ENCODE measurements at places on chromosomes 1 and 21.

GRCh38 chr1:26786437-26787380, 1.0 kb upstream of the PIGV start:
- no peak for DNase-seq

DNA sequence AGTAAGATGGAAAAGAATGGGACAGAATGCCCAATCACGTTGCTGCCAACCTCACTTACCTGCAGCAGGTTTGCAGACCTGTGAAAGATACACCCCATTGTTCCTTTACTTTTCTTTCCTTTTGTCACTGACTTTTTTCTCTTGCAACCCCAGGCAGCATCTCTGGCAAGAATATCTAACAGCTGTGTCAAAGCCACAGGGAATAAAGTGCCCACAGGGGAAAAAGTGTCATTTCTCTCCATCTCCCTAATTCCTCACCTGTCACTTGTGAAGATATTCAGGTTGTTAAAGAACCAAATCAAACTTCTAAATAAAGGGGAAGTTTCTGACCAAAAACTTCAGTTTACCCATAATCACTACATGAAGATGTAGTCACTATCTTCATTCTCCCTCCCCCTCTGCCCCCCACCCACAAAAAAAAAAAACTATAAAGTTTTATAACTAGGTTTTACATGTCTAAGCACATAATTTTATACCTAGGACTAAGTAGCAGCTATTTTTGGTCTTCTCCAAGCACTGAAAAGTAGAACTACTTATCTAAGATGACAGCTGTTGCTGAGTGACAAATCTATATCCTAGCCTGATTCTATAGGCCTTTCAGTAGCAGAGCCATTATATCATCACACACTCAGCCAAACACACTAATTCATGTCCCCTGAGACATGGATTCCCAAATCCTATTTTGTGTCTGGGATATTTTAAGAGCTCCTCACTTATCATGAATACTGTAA, 54.9 kb downstream of the TBX15 start:
- no peak for DNase-seq

DNA sequence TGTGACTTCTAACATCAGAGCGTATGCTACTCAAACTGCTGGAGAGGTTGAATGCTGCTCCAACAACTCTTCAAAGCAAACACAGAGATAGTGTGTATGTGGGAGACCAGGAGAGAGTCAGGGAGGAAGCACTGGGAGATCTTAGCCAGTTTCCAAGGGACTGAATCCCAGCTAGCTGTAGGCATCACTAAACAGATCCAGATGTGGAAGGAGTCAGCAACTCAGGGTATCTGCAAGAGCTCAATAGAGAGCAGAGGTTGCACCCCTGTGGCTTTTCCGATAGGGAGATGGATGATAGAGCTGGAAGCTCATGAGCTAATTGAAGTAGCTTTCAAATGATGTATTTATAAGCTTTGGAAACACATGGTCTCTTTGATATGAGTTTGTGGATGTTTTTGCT, 168.9 kb upstream of the HOOK1 start:
- no peak for DNase-seq

GRCh38 chr1:210292231-210292871, 36.4 kb upstream of the HHAT start:
- DNase-seq = no peak

DNA sequence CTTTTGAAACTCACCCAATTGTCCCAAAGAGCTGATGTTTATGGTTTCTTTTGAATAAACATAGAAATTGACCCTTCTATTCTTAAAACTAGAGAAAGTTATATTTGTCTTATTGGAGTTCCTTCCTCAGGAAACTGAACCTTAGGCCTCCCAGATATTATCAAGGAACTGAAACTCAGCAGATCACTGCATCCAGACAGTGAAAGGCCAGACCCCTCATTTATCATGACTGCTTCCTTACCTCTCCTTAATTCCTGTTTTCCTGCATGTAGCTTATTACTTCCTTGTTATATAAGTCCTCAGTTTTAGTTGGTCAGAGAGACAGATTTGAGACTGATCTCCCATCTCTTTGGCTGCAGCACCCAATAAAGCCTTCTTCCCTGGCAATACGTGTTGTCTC, 27.5 kb downstream of the SLC22A15 start:
- DNase-seq = no peak

DNA sequence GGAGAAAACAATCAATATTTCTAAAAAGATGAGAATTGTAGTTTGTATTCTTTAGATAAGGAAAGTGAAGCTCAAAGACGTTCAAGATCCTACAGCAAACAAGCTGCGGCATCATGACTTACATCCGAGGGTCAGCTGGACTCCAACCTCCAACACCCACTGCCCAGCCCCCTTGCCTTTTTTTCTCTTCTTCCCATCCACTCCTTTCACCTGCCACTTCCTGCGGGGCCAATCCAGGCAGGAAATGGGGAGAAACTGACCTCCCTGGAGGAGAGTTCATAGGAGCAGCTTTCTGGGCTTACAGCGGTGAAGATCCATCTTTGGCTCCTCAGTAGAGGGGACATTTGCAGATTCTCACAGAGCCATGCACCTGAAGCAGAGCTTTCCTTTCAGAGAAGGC, 361.5 kb downstream of the PTPRU start:
- no peak for DNase-seq

DNA sequence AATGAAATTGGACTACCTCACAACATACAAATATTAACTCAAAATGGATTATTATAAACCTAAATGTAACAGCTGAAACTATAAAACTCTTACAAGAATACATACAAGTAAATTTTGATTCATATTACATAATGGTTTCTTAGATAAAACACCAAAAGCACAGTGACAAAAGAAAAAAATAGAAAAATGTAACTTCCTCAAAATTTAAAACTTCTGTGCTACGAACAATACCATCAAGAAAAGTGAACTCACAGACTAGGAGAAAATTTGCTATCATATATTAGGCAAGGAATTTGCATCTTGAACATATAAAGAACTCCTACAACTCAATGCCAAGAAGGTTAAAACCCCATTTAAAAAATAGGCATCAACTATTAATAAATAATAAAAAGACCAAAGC, 31.2 kb downstream of the ANGPTL3 start:
- DNase-seq = no peak

DNA sequence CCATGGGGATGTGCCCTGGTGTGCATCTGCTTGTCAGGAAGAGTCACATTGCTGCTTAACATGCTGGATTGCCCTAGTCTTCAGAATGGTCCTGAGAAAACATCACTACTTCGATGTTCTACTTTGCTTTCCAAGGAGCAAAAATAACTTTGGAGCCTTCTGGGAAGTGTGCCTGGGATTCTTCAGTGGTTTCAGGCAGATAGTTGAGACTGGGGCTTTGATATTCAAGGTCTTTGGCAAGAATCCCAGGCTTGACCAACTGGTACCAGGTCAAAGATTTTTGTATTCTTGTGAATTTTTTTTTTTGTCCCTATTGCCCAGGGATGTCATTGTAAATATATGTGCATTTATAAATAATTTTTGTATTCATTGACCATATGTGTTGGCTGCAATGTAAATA, 51.4 kb downstream of the LRIG2 start:
- DNase-seq = no peak

GRCh38 chr1:32924881-32925344, 23.7 kb upstream of the TMEM54 start:
- no peak for DNase-seq

DNA sequence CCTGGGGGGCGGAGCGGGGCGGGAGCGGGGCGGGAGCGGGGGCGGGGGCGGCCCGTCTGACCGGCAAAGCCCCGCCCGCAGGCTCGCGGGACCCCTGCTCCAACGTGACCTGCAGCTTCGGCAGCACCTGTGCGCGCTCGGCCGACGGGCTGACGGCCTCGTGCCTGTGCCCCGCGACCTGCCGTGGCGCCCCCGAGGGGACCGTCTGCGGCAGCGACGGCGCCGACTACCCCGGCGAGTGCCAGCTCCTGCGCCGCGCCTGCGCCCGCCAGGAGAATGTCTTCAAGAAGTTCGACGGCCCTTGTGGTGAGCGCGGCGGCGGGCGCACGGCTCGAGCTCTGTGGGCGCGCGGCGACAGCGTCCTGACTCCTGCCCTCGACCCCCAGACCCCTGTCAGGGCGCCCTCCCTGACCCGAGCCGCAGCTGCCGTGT, 21.2 kb downstream of the AGRN start:
- no peak for DNase-seq

DNA sequence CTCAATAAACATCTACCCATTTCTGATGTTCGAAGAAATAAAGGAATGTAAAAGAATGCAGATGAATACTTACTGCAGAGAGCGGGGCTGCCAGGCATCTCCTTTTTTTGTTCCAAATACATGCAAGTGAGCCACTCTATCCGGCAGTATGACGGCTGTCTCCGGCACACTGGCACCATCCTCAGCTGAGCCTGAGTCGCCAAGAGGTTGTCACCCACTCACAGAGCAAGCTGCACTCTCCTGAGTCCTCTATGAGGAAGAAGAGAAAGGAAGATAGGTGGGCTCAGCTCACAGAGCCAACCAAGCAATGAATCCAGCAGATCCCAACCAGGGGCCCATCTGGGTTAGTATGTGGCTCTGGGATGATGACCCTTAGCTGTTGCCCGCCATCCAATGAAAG, 65.3 kb downstream of the CD46 start:
- no peak for DNase-seq

- DNase-seq = no peak
These were observed 7.9 kb downstream of the ZNF684 start for GRCh38 chr1:40539338-40539737.

DNA sequence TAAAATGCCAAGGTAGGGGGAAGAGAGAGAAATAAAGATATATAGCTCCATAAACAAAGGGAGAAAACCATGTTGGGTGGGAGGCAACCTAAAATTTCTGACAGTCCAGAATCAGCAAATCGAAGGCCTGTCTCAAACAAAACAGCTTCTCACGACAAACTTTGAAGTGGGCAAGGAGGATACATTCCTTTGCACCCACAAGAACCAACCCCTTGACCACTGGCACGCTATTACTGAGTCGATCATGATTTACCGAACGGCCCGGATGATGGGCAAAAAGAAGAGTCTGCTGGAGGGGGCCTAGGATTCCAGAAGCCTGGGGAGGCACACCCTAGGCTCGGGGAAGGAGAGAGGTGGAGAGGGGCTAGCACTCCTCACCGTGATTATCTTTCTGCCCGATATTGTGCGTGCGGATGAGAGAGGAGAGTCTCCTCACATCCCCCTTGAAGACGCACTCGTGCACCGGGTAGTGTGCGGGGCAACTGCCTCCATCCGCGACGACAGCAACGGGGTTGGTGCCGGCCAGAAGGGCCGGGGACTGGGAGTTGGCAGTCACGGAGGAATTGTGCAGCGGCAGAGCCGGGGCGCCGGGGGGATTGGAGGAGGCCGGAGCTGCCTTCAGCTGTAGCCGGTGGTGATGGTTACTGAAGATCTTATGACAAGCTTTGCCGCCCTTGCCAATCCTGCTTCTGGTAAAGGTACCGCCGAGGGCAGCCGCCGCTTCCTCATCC, 756 bp downstream of the ANKRD13C start:
- no peak for DNase-seq

- no peak for DNase-seq
These were observed 192.2 kb downstream of the AKT3 start for GRCh38 chr1:243657793-243658192.

GRCh38 chr21:25809013-25809412, 74.2 kb downstream of the GABPA start:
- no peak for DNase-seq

DNA sequence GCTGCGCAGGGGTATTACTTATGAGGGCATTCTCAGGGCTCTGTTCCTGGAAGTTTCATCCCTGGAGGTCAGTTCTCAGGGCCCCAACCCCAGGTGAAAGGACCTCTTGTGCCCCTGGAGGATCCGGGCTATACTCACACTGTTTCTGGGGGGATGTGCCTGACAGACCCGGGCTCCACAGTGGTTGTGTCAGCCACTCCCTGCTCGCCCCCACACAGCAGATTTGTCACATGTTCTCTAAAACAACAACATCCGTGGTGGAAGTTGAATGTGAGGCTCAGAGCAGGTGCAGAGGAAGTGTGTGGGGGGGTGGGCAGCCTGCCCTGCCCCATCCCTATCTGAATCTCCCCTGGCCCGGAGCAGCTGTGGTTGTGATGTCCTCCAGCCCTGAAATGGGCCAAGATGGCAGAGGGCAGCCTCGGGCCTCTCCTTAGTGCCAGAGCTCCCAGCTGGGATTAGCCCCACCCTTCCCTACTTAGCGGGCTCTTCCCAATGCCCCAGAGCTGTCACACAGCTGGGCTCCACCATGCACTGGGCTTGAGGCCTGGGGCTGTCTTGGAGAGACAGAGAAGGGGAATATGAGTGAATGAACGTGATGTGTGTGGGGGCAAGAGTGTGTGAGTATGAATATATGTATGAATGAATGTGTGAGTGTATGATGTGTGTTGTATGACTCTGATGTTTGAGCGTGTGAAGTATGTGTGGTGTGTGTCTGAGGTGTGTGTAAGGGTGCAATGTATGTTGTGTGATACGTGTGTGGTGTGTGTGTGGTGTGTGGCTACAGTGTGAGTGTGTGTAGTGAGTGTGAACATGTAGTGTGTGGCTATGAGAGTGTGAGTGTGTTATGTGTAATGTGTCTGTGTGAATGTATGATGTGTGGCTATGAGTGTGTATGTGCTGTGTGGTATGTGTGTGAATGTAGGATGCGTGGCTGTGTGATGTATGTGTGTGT, 1.5 kb upstream of the FCMR start:
- DNase-seq = peak; percentile 46

DNA sequence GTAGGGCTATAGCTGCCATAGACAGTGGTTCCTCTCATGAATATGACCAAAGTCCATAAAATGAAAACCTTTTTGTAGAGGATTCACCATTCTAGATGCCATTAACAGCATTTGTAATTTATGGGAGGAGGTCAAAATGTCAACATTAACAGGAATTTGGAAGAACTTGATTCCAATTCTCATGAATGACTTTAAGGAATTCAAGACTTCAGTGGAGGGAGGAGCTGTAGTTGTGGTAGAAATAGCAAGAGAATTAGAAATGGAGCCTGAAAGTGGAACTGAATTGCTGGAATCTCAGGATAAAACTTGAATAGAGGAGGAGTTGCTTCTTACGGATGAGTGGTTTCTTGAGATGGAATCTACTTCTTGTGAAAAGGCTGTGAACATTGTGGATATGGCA, 65.4 kb upstream of the ESRRG start:
- no peak for DNase-seq

DNA sequence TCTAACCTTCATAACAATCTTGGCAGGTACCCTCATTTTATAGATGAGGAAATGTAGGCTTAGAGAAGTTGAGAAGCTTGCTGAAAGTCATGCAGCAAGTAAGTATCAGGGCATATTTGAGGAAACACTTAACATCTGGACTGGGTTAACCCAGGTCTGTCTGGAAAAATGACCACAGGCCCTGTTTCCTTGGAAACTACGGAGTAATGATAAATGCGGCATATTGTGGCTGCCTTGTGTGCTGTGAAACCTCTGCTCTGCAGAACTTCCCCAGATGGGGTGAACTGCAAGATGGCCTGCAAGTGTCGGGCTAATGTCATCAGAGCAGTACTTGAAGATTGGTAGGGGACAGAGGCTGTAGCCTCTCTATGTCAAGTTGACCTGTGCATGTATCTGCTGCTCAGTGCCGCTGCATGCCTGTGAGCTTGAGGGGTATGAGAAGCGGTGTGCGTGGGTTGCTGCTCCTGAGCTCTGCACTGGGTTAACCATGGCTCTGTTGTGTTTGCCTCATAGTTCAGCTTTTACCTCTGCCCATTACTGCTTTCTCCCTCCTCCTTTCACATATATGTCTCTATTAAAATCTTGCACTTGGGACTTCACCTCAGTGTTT, 83.1 kb downstream of the WDR3 start:
- no peak for DNase-seq

- no peak for DNase-seq
These were observed 180.1 kb downstream of the C1orf94 start for GRCh38 chr1:34356853-34357252.

- no peak for DNase-seq
These were observed 1.1 kb downstream of the AGTRAP start for GRCh38 chr1:11736746-11737639.

- DNase-seq = no peak
These were observed 57.0 kb downstream of the NRIP1 start for GRCh38 chr21:15007716-15008296.
